ENCODE measurements at places on chromosomes 6 and 20.

DNA sequence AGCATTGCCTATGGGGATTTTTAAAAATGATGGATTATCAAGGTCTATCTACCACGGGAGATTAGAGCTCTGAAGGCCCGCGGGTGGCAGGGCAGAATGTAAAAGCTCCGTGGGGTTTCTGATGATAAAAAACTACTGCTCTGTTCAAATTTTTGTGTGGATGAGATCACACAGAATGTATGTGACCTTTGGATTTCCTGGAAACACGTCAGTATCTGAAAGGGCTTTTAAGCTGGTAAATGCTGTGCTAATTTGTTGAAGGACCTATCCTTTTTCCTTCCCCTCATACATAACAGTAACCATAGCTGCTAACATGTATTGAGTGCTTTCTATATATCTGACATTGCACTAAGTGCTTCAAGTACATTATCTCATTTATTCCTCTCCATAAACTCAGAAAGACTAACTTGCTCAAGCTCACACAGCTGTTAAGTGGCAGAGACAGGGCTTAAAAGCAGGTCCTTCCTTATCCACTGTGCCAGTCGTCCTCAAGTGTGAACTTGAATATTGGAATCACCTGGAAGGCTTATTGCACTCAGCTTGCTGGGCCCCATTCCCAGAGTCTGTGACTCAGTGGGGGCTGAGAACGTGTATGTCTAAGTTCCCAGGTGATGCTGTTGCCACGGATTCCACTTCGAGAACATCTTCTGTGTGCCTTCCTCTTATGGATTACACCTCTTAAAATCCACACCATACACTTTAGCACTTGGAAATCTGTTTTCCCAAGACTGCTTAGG lies 1.9 kb upstream of the TMEM242 start:
- DNase-seq = no peak

DNA sequence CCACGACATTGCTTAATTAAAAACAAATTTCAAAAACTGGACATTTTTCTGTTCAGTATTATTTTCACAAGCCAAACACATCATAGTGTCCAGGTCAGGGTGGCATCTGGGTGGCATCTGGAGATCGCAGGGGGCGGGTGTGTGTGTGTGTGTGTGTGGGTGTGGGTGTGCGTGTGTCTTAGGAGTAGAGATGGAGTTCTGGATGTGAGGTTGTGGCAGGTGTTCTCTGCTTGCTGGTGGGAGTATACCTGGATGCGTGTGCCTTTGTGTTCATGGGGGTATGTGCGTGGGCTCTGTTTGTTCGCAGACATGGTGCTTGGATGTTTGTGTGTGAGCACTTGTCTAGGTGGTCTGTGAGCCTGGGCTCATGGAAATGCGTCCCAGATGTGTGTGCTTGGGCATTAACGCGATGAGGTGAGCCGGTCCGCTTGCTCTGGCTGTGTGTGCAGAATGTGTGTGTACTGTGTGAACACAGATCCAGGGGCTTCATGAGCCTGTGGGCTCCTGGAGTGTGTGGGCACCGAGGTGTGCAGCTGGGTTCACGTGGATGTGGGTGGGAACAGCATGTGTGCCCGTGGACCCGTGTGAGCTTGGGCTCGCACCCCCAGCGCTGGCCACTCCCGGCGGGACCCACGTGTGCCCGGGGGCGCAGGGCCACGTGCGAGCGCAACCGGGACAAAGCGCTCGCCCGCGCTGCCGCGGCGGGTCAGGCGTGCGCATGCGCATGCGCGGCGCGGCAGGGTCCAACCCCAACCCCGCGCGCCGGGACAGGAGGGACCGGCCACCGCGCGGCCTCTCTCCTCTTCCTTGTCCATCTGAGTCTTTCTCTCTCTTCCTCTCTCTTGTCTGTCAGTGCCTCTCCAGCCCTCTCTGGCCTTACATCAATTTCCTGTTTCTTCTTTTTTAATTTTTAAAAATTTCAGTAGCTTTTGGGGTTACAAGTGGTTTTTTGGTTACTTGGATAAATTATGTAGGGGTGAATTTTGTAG lies 60.4 kb downstream of the SRC start:
- peak; percentile 11 for DNase-seq

GRCh38 chr20:32007787-32008616 lies 2.2 kb upstream of the CCM2L start:
- DNase-seq = peak; percentile 73

DNA sequence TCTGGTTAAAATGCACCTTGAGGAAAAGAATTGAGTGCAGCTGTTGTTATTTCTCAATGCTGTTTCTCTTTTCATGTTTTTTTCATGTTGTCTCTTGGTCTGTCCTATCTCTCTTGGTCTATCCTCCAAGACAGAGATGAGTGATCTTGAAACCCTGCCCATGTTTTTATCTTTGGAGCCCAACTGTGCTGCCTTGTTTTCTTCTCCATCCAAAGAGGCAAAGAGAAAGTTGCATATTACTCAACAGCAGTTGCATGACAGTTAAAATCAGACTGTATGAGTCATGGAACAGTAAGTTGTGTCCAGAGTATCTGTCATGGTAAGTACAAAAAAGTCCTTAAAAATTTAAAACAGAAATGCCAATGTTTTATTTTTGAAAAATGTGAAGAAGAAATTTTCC lies 26.2 kb downstream of the BCAS1 start:
- no peak for DNase-seq

- no peak for DNase-seq
These were observed 5.3 kb downstream of the DCBLD1 start for GRCh38 chr6:117487821-117488220.

- no peak for DNase-seq
These were observed 33.3 kb downstream of the GFRA4 start for GRCh38 chr20:3629893-3630292.

DNA sequence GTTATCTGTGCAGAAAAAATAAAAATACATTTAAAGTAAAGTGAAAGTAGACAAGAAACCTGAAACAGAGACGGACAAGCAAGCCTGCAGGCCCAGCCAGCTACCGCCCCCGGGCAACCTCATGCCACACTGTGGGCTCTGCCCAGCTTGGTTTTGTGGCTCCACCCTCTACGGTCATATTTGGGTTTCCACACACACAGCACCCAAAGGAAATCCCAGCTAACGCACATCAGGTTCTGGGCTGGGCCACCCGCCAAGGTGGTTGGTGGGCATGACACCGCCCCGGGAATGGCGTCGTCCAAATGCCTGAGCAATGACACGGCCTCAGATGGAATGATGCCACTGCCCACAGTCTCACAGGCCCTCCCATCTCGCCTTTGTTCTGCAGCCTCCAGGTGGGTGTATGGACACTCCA lies 22.9 kb downstream of the FAM110A start:
- no peak for DNase-seq

DNA sequence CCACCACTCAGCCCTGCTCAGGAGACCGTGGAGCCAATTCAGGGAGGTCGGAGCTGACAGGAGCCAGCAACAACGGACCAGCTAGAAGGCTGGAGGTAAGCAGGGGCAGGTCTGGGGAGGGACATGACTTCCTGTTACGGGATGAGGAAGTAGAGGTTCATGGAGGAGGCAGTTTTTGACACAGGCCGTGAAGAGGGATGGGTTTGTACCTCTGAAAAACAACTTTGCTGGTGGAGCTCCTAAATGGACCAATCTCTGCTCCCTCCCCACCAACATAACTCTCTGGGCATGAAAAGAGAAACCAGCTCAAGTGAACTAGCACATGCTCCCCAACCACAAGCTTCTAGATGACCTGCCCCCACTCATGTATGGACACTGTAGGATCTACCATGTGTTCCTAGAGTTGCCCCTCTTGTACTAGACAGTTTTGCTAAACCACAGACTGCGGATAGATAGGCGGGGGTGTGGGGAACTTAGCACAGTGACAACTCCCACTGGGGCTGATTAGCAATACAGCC lies 31.4 kb downstream of the RALGAPA2 start:
- DNase-seq = no peak

GRCh38 chr6:164101859-164102258 lies 687.3 kb downstream of the QKI start:
- no peak for DNase-seq

- DNase-seq = no peak
These were observed 133.1 kb downstream of the ALDH8A1 start for GRCh38 chr6:134816780-134817179.

- no peak for DNase-seq
These were observed 193.9 kb downstream of the DLL1 start for GRCh38 chr6:170096803-170097504.

- DNase-seq = no peak
These were observed 185.2 kb downstream of the FARS2 start for GRCh38 chr6:5446362-5447075.

- no peak for DNase-seq
These were observed 42.3 kb upstream of the RALGAPA2 start for GRCh38 chr20:20754714-20755113.

DNA sequence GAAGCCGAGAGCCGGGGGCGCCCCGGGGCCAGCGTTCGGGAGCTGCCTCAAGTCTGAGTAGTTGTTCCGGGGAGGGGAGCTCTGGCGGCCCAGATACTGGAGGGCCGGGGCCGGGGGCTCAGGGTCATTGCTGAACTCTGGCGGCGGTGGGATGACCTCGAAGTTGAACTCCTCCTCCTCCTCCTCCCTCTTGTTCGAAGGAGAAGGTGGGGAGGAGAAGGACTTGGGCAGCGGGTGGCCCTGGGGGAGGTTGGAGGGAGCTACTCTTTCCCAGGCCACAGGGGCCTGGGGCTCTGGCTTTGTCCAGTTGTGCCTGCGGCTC lies 37.7 kb downstream of the C6orf132 start:
- no peak for DNase-seq

GRCh38 chr6:73782911-73783310 lies 86.9 kb downstream of the CD109 start:
- DNase-seq = no peak

DNA sequence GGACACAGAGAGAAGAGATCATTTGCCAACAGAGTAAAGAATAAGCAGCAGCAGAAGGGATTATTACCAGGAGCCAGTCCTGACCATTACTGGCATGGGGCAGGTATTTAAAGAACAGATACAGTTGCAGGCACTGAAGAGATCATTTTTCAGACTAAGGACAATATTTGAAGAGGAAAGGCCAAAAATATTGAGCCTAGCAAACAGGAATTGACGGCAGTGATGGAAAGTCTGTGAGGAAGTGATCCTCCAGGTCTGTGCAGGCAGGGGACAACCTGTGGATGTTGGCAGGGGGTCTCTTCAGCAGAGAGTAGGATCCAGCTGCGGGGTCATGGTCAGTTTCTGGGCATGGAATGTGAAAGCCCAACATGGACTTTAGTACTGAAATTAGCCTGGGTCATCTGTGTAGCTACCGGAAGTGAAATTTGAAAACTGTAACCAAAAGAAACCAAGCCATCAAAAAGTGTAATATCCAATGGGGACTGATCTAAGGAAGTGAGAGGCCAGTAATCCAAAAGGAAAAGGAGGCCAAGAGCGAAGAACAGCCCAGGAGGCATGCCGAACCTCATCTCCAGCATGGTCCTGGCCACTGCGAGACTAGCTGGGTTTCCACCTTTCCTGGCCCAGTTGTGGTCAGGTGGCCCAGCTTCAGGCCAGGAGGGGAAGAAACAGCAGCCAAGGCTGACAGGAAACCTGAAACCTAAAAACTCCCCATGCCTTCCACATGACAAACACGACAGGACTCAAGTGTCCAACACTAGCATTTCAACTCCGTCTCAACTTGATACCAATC lies 115.1 kb upstream of the TNFAIP3 start:
- no peak for DNase-seq

DNA sequence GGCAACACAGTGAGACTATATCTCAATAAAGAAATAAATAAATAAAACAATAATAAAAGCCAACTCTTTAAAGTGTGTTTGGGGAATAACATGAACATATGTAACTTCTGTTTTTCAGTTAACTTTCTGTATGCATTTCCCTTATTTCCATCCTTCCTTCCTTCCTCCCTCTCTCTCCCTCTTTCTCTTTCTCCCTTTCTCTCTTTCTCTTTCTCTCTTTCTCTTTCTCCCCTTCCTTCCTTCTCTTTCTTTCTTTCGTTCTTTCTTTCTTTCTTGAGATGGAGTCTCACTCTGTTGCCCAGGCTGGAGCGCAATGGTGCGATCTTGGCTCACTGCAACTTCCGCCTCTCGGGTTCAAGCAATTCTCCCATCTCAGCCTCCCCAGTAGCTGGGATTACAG lies 48.8 kb upstream of the PRND start:
- DNase-seq = no peak

- DNase-seq = peak; percentile 6
These were observed 19.8 kb upstream of the TREM1 start for GRCh38 chr6:41306187-41306854.

DNA sequence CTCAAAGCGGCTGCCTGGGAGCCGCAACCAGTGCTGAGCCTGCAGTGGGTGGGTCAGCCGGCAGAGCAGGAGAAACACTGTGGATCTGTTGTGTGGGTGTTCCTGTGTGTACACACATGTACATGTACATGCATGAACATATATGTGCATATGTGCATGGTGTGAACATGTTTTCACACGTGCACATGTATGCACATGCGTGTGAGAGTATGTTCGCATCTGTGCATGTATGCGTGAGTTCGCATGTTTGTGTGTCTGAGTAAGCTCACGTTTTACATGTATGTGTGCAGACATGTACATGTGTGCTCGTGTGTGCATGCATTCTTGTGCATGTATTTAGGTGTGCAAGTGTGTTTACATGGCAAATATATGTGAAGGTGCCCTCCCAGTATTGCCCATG lies 302.6 kb downstream of the CDH4 start:
- no peak for DNase-seq

DNA sequence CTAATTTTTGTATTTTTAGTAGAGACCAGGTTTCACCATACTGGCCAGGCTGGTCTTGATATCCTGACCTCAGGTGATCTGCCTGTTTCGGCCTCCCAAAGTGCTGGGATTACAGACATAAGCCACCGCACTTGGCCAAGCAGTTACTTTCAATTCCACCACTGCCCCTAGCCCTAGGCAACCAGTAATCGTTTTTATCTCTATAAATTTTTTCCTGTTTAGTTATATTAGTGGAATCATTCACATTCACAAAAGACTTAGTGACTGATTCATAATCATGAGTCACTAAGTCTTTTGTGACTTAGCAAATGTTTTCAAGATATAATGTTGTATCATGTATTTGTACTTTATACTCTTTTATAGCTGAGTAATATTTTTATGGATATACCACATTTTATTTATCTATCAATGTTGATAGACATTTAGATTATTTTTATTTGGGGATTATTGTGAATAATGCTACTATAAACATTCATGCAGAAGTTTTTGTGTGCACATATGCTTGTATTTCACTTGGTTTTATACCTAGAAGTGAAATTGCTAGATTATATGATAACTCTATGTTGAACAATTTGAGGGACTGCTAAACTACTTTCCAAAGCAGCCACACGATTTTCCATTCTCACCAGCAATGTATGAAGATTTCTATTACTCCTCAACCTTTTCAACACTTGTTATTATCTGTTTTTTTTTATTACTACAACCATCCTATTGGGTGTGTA lies 421.4 kb upstream of the ID4 start:
- no peak for DNase-seq
